Stimulated activated CD8-positive, alpha-beta memory T cell treated with anti-CD3 and anti-CD28 coated beads, Interleukin-4, amount 100 ng/mL, for 1 hour (primary cell): ENCODE measurements at places on chromosomes 4 and X.

DNA sequence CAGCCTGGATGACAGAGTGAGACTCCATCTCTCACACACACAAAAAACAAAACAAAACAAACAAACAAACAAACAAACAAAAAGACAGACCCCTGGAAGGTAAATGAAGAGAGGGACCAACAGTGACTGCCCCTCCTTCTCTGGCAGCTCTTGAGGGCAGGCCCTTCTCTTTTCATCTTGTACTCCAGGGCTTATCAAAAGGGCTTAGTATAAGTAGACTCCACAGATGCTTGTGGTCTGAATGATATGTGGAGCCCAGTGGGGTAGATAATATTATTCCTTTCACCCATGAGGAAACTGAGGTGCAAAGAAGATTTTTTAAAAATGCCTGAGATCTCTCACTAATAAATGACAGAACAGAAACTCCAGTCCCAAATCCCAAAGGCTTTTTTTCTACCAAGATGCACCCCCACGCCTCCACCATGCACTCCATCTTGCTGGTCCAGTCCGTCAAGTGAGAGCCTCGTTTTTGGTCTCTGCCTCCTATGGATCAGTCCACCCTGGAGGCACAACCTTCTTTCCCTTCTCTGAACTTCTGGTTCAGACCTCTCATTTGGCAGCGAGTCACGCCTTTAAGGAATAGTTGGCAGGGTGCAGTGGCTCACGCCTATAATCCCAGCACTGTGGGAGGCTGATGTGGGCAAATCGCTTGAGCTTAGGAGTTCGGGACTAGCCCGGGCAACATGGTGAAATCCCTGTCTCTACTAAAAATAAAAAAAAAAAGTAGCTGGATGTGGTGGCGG, 17.0 kb upstream of the CHRNA9 start:
- DNase-seq: no peak

GRCh38 chrX:40623665-40624064, 437 bp downstream of the MPC1L start:
- DNase-seq: no peak

- no peak for DNase-seq
Observed at GRCh38 chrX:48076343-48076742, 4.9 kb upstream of the ZNF630 start.

- DNase-seq: no peak
Observed at GRCh38 chr4:39626261-39626660, 12.4 kb downstream of the SMIM14 start.

DNA sequence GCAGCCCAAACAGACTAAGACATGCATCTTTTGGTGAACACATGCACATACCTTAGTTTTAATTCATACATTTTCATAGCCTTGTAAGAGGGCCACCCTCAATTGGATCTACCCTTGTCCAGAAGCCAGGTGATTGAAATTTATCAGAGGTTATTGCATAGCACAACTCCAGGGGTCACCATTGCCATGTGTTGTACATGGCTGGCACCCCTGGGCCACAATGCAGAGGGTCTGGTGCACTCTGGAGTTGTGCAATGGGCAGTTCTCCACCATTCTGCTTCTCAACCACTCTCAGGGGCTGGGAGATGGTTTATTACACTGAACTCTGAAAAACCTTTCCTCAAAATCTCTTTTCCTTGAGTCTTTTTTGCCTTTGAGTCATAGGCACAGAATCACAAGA, 184.4 kb upstream of the CXorf66 start:
- DNase-seq: no peak

- no peak for DNase-seq
Observed at GRCh38 chrX:11099465-11099864, 11.7 kb upstream of the HCCS start.

DNA sequence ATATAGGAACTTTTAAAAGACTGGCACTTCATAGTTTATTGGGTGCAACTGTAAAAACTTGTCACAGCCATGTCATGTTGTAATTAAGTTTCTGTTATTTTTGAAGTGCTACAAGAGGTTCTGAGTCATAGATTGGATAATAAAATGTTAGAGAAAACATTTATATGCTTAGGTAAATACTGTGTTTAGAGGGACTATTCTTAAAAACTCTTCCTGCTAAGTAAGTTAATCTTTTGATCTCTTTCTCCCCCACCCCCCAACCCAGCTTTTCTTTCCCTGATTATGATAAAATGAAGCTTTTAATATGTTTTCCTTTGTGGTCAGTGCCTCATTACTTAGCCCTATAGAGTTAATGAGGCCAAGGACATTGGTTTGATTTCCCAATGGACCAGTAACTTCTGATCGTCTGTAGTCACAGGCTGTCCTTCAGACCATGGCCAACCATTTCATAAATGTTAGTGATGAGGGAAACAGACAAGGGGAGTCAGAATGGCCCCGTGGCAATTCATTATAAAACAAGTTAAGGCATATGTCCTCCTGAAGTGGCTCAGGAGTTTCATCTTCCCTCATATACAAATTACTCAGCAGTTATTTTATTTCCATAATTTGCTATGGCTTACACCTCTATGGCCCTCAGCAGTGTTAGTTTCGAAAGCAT, 3.9 kb upstream of the PDLIM5 start:
- no peak for DNase-seq

- DNase-seq: no peak
Observed at GRCh38 chrX:133171962-133172708, 46.0 kb downstream of the TFDP3 start.

GRCh38 chr4:86720508-86721068, 126.5 kb downstream of the PTPN13 start:
- DNase-seq: no peak

DNA sequence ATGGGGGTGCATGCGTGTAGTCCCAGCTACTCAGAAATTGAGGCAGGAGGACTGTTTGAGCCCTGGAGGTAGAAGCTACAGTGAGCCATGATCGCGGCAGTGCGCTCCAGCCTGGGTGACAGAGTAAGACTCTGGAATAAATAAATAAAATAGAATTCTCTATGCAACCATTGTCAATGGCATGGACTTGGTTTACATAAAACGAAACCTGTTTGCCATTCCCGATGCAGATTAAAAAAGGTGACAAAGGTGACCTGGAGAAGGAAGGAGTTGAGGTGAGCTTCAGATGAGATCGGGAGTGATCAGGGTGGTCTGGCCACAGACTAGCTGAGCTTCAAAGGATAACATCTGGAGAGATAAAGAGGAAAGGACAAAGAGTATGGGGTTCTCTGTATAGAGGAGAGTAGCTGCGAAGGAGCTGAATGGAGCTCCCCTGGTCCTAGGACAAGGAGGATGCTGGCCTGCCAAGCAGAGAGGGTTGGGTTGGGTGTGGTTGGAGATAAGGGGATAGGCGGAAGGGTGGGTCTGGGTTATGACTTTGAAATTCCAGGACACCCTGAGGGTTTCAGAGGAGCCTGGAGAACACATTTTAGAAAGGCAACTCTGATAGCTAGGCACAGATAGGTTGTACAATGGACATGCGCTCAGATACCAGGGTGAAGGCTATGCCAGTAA, 98.6 kb downstream of the RBM47 start:
- DNase-seq: no peak
